ENCODE measurements at places on chromosomes 4 and X.

- no peak for DNase-seq
These were observed 40.1 kb upstream of the RPA4 start for GRCh38 chrX:96843566-96843965.

GRCh38 chrX:148555101-148555500 lies 54.7 kb downstream of the AFF2 start:
- no peak for DNase-seq

- no peak for DNase-seq
These were observed 67.8 kb downstream of the PSAPL1 start for GRCh38 chr4:7366954-7367353.

- no peak for DNase-seq
These were observed 19.7 kb downstream of the TRIM2 start for GRCh38 chr4:153223930-153224329.

DNA sequence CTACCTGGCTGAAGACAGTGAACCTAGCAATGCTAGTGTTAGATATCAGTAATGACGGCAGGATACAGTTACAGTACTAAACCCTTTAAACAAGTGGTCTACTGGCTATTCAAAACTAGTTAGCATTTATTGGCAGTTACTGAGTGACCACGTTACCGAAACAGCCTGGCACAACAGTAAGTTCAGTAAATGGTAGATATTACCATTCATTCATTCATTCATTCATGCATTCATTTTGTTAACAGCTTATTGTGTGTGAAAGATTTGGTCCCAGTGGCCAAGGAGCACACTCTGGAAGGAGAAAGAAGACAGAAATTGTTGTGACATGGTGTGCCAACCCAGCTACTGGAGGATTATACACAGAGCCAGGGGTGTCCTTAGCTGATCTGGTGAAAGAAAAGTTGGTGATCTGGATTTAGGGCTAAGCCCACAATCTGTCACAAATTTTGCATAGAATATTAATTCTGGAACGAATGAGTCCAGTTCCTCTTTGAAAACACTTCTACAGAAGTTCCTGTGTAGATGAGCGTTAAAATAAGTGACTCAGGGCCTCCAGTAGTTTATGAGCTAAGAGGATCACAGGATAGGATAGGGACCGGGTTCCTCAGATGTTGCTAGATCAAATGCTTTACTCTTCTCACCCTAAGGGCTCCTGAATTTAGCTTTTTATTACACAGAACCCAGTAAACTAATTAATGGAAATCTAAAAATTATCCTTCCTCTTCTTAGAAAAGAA lies 179.1 kb downstream of the CBR4 start:
- DNase-seq = no peak

- no peak for DNase-seq
These were observed 8.3 kb downstream of the GAB3 start for GRCh38 chrX:154742613-154743012.

- no peak for DNase-seq
These were observed 13.0 kb upstream of the ARX start for GRCh38 chrX:25028726-25029125.

DNA sequence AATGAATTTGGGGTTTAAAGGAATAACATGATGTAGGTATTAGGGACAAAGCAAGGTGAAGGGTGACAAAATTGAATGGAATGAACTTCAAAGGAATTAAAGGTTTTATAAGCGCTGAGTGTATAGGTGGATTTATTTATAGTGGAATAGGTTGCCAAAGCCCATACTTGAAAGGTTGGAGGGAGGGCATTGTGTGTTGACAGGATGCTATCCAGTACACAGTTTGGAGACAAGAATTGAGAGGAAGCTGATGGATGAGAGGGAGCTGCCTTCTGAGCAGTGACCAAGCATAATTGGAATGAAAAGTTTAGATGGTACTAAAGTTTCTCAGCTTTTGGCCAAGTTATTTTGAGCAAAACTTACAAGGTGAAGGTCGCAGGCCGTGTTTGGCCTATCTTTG lies 52.6 kb upstream of the RAB33B start:
- no peak for DNase-seq

DNA sequence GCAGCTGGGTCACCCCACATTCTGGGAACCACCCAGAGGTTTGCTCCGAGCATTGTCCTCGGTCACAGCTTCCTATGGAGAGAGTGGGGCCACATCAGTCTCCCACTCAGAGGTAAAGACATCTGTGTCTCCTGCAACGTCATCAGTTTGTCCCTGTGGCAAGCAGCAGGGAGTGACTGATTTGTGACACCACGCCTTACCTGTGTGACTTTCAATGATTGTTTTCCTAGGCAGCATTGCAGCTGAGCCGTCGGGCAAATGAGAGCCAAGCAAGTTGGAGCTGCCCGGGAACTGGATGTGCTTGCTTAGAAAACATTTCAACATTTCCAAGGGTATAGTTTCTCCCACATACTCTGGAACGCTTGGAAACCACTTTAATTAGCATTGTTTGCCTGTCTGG lies 29.7 kb upstream of the HELT start:
- DNase-seq = no peak

GRCh38 chr4:104494822-104495559 lies at the start of gene CXXC4:
Gene CXXC4, minus strand, starts transcription at chr4:104494894. Its CDS starts 3,092 bp downstream, at chr4:104491802.
- peak; percentile 1 for DNase-seq

GRCh38 chrX:24285082-24285481 lies 28.8 kb downstream of the SUPT20HL2 start:
- no peak for DNase-seq

GRCh38 chr4:157558016-157558415 lies 337.5 kb downstream of the GRIA2 start:
- no peak for DNase-seq

DNA sequence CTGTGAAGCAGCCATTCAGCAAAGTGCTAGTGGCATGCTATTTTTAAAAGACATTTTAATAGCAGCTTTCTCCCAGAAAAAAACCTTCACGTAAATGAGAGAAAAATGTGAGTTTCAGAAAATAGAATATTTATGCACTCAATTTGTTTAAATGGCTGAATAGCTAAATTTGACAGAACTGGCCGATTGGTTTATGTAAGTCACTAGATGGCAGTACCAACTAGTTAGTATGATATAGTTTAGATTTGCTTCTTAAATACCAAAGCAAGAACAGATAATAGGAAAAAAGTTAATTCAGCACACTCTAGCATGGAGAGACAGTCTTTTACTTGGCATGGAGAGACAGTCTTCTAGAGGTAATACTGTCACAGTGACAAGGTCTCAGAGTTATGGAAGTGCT lies 250.1 kb downstream of the SNCA start:
- no peak for DNase-seq

DNA sequence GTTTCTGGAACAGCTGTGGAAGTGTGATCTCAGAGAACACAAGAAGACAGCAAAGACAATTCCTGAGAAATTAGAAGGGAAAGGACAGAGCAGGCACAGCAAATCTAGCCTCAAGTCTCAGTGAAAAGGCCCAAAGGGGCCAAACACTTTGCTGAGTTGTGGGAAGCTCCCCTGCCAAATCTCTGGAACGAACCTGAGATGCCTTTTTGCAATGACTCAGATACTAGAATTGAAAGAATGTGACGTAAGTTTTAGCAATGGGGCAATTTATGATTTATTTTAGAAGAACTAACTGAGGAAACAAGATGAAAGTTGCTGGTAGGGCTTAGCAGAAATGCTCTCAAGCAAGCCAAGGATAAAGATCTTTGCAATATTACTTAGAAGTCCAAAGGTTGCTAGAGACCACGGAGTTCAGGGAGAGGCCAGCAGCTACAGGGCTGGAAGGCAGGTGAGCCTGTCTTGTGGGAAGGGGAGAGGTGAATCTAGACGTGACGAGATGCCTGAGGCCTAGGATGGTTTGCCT lies 92.8 kb downstream of the AMELX start:
- DNase-seq = no peak

Measured in activated CD4-positive, alpha-beta T cell treated with anti-CD3 and anti-CD28 coated beads, Interleukin-2, amount 50 U/mL, for 1 hour (primary cell).